Fibroblast of villous mesenchyme (primary cell): ENCODE measurements at places on chromosomes 3 and 15. TPM values are rescaled to one million over a fixed set of nuclear protein-coding genes. Genes with fewer than 3 reads are reported as not detected.

DNA sequence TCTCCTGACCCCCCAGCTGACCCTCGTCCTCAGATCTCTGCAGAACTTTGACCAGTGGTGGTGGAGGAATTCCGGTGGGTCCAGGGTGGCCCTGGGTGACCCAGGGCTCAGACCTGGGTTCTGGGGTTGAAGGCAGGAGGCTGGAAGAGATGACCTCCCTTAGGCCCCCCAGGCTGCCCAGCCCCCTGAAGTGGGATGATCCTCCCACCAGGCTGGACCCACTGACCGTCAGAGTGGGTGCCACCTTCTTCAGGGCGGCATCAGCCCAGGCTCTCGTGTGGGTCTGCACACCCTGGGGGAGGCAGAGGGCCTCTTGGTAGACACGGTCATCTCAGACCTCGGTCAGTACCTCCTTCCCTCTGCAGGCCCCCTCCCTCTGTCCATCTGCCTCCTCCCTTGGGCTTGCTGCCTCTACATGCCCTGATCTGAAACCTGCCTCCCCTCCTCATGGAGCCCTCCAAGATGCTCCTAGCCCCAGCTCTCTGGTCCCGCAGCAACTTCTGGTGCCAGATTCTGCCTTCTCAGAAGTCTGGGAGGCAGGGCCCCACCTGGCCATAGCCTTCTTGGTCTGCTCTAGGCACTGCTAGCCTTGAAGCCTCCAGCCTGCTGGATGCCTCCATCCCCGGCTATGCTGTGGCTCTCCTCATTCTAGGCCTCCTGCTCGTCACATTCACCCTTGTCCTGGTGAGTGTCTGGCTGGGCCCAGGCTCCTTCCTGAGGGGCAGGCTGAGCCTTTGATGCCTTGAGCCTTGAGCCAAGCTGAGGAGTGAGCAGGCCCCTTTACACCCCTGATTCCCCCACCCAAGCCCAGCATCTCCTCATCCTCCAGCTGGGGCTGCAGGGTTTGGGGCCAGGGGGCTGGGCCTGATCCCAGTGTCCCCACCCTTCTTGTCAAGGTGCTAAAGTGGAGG, 49.1 kb upstream of the CSPG4 start:
- no peak for DNase-seq

ATP13A5 gene
- not detected in 2 replicates for total RNA-seq

DNA sequence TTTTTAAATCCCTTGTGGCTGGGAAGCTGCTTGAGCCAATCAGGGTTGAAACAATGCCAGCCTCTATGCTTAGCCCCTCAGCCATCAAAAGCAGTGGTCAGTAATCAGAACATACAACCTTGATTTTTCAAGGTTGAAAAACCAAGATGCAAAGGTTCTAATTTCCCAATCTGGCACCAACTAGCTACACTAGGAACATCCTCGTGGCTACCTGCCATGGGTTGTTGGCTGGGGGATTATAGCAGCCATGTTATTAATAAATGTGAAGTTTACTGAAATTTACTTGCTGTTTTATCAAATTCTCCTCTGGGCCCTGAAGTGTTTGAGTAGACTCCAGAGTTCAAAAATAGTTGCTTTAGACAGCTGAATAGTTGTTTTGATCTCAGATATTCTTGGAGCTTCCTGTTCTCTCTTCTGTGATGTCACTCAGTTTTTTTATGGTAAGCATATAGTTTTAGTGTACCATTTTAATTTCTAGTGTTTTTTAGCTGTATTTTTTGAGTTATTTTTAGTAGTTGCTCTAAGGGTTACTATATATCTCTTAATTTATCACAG, 31.9 kb downstream of the PCCB start:
- no peak for DNase-seq

DNA sequence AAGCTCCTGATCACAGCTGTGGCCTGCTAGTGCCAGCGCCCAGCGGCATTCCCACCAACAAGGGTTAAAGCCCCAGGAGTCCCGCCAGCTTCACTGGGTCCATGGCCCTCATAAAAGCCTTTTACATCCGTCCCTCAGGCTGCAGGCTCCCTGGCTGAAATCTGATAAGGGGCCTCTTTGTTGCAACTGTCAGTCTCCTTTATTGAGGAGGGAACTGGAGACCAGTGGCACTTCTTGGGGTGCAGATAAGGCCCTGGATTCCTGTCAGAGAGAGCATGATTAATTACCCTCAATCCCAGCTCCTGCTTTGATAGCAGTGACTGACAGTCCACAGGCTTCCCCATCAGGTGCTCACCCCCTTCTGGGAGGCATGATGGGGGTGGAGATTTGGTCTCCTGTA, 30.9 kb upstream of the CLK3 start:
- no peak for DNase-seq

DNA sequence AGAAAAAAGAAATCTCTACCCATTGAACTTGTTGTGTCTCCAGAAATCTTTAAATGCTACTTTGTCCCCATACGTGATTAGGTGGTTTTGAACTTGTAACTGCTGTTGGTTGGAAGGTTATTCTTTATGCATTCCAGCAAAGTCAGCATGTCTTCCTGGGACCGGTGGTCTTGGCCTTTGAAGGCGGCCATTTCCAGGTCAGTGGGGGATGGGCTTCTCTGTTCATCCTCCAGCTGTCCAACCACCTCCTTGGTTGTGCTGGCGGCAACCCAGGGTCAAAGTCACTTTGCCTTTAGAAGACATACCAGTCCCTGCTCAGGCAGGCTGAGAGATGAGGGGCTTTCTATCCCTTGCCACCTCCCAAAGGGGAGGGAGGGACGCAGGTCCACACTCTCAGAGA, 37.9 kb upstream of the ARL8B start:
- no peak for DNase-seq

GOLGA8O gene
- 0.43 and 0.64 TPM in 2 replicates for total RNA-seq

DNA sequence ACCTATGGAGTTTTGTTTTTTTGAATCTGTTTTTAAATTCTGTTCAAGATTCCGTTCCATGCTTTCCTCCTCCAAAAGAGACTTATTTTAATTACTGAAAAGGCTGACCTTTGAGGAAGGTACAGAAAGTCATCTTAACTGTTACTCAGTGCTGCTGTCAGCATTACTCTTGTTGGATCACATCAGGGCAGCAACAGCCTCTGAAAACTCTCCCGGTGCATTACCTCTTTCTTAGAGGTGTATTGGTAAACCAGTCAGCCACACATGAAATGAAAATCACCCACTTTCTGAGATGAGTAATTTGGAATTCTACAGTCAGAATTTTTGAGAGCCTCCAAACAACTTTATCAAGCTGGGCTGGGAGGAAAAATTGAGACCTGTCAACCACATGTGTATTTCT, 88.5 kb upstream of the LIMD1 start:
- no peak for DNase-seq

CCR9 gene
- total RNA-seq = not detected in 2 replicates

DNA sequence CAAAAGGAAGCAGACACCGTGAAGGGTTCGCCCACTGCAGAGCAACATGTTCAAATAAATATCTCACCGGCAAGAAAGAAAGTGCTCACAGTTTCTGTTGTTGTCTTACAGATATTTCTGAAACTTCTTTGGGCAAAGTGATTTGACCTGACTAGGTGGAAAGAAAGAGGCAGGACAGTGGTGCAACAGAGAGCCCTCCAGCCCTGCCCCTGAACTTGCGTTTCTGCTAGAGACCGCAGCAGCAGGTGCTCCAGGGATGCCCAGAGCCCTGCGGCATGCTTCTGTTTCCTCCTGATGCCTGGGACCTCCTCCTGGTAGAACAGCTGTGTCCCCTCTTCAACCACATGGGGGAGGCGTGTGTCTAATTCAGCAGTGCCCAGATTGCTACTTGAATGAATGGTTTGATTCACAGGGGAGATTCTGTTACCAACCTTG, 123.4 kb downstream of the ATP10A start:
- peak; percentile 1 for DNase-seq
